ENCODE measurements at places on chromosomes 3 and 15.

DNA sequence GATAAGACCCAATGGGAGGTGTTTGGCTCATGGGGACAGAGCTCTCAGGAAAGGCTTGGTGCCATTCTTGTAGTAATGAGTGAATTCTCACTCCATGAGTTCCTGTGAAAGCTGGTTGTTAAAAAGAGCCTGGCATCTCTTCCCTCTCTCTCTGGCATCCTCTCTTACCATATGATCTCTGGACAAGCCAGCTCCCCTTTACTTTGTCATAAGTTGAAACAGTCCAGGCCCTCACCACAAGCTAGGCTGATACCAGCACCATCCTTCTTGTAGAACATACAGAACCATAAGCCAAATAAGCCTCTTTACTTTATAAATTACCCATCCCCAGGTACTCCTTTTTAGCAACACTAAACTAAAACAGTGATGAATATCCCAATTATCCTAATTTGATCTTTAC is 166.9 kb upstream of the TMC3 start:
- DNase-seq: no peak

DNA sequence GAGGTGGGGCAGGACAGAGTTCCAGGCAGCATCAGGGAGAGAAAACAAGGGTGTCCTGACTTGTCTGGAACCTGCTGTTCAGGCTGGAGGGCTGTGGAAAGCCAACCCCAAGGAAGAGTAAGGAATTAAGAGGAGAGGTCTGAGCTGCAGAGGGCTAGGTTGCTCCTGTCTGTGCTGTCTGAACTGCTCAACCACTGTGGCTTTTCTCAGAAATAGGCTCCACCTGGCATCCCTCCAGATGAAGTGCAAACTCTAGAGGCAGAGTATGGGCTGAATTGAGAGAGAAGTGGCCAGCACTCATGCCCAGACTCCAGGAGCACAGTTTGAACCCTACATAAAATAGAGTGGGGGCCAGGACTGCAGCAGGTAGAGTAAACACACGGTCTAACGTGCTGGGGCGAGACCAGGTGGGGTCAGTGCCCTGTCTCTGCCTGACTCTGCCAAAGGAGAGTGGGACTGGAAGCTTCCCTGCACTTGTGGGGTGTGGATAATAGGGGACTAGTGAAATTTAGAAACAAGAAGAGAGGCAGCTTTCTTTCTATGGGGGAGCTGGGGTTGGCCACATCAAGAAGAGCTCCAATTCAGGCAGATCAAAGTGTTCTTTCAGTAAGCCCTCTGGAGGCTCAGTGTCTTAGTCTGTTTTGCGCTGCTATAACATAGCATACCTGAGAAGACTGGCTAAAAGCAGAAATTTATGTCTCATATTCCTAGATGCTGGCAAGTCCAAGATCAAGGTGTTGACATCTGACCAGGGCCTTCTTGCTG is 28.0 kb upstream of the MNS1 start:
- no peak for DNase-seq

- DNase-seq: no peak
Measured at GRCh38 chr3:193124861-193125260, 116.2 kb upstream of the PLAAT1 start.

- DNase-seq: no peak
Measured at GRCh38 chr15:33328106-33328505, 17.3 kb downstream of the RYR3 start.

DNA sequence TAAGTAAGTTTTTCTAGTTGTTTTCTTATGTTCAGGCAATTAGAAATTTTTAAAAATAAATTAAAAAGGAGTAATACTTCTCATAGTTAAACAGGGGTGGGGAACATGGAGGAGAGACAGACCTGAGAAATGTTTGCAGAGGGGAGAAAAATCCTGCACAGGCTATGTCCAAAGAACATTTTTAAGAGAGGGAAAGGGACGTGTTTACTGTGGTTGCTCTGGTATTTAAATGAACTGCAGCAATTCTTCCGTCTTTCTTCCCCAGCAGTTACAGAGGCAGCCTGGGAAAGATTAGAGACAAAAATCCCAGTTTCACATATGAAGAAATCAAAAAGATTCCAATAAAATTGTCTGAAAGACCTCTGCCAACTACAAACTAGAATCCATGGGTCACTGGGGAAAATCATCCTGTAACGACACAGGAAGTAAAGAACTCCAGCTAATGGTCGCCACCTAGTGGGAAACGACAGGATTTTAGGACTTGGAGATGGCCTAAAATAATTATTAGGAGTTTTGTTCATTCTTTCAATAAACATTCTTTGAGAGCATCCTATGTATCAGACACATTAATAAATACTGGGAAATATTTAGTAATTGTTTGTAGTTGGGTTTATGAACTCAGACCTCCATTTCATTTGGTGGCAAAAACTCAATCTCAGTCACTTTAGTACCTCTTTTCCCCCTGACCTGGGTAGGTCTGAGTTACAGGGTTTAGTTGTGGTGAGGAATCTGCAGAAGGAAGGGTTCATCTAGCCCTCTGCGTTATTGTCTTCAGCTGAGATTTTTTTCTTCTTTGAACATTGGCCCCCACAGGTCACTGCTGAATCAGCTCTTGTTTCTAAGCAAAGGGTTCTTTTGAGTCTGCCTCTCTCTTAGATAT is 69.9 kb upstream of the GOLIM4 start:
- DNase-seq: no peak

DNA sequence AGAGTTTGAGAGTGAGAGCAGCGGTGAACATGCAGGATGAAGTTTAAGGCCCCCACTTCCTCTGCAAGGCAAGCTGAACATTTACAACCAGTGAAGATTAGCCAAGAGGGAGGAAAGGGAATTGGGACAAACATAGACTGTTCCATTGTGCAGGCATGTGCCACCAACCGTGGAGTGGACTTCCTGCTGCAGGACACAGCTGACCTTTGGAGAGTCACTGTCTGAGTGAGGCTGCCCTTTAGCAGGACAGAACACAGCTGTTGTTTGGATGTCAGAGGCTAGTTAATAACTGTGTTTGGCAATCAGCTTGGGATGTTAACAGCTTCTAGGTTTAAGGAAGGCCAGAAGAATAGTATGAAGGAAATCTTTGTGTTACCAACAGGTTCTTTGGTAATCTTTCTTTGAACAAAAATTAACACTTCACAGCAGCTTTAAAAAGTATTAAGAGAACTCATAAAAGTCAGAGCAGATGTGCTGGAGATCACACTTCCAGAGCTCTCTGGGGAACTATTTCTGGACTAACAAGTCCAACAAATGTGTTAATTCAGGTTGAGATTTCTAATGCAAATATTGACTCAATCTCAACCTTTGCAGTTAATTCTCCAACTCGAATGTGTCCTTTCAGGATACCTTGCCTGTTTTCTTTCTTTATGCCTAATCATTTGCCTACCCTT is 31.4 kb downstream of the CTDSPL start:
- no peak for DNase-seq

DNA sequence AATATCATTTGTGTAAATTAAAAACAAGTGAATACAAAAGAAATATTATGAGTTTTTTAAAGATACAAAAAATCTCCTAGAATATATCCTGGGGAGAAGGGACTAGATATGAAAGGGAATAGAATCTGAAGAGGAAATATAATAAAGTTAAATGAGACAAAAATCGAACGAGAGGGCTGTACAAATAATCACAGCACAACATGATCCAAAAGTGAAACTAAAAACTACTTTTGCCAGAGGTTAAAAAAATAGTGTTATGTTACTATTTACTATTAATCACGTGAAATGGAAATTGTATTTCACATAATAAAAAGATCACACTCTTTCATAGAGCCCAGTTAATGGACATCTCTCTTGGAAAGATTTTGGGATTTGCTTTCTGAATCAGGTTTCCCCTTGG is 28.6 kb downstream of the CGGBP1 start:
- DNase-seq: no peak

DNA sequence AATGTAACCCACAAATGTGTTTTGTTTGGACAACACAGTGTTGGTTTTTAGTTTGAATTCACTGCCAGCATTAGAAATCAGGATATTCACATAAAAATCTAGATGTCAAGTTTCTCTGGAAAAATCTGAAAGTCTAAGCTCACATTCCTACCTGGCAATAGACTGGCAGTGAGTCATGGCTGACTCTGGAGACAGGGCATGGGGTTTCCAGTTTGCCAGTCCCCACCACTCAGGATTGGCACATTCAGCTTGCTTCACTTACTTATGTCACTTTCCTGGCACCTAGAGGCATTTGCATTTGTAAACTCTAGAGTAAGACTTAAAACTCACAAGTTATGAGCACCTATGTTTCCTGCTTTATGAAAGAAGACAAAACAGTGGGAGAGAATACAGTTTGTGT is 19.1 kb upstream of the SEC61A1 start:
- DNase-seq: no peak

- DNase-seq: no peak
Measured at GRCh38 chr3:42314411-42314810, 48.4 kb upstream of the CCK start.

GRCh38 chr3:160921020-160921635 is 165.1 kb downstream of the PPM1L start:
- no peak for DNase-seq

DNA sequence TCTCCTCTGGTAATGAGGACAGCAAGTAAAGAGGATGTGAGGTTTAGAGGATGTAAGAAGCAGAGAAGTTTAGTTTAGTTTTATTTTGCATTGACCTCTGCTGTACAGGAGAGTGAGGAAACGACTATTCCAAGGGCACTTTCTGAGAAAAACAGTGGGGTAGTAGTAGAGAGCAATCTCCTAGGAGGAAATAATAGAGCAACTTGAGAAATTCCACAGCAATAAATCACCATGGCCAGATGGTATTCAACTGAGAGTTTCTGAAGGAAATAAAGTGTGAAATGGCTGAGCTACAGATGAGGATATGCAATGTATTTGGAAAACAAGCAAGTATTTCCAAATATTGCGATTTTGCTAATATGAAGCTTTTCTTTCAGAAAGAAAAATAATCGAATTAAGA is 118.9 kb downstream of the DPH6 start:
- DNase-seq: no peak

GRCh38 chr3:195892105-195893043 is 16.0 kb downstream of the TNK2 start:
- no peak for DNase-seq

DNA sequence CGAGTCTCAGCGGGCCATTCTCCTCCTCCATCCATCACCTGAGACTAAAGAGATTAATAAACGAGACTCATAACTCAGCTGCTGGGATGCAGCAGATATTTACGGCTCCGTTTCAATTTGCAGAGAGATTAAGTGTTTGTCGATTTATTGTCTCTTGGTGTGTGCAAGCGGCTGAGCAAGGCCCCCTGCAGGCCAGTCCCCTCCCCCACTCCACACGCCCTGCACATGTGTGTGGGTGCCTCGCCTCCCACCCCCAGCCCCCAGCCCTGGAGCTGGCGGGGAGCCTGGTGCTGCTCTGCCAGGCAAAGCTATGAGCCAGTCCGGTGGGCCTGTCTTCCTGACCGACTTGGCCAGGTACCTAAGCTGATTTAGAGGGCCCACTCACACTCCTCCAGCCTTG is 63.0 kb downstream of the CYP11A1 start:
- no peak for DNase-seq

GRCh38 chr3:61646360-61646759 is 85.0 kb downstream of the PTPRG start:
- DNase-seq: no peak

DNA sequence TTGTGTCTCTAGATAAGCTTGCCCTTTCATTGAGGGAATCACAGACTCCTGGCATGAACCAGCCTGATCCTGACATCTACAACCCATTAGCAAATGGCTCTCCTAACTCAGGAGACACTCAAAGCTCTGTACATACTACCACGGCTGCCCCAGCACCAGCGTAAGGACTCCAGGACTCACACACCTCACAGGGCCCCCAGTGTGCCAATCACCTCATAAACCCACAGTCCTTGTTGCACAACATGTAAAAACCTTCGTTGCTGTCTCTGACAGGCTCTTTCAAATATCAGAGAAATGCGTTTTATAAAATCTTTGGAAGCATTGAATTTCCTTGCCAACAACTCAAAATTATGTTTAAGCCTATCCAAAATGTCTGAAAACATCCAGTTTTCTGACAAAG is 7.3 kb downstream of the FYCO1 start:
- no peak for DNase-seq

DNA sequence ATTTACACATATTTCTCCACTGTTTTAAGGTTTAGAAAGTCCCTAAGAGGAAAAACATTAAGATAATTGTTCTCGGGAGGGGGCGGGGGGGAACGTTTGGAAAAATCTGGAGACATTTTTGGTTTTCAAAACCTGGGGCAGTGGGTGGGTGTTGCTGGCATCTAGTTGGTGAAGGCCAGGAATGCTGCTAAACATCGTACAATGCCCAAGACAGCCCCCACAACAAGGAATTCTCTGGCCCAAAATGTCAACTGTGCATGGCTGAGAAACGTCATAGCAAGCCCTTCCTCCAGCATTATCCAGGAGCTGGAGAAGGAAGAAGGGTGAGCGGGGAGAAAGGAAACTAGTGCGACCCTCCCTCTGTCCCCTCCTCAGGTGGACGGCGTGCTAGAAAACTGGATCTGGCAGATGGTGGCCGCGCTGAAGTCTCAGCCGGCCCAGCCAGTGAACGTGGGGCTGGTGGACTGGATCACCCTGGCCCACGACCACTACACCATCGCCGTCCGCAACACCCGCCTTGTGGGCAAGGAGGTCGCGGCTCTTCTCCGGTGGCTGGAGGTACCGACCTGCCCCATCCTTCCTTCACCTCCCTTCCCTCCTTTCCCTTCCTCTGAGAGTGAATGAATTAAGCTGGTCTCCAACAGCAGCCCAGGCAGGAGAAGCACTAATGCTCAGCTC is 109.8 kb downstream of the LIPC start:
- DNase-seq: no peak

DNA sequence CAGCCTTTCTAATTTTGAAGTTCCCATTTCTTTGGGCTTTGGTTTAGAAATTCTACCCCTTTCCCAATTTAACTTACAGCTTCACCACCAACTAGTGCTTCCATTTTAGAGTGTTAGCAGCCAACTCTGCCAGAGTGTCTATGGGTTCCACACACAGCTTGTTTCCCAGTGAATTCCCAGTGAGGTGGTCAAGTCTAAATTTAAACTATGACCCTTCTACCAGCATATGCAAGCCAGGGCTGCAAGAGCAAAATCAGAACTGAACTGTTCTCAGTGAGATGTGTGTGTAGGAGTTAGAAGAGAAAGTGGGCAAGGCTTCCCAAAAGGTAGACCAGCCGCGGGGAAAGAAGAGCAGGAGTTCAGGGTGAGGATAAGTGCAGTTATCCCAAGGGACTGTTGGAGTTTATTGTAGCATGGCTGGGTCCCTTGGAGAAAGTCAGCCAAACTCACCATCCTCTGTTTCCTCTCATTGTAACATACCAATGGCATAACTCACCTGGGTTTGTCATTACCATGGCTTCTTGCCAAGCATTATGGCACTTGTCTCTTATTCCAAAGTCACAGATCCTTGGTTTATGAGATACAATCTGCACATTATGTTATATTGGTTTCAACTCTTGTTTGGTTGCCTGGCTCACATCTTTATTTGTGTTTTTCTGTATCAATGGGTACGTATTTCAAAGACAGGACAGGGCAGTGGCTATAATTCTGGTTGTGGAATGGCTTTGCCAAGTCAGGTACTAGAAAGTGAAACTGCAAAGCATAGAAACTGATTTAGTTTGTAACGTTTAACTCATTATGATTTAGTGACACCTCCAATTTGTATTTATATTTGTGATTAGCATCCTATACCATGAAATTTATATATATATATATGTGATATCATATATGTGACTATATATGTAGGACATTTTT is 130.2 kb upstream of the UMPS start:
- no peak for DNase-seq

GRCh38 chr3:135869439-135870105 is 96.0 kb upstream of the PPP2R3A start:
- no peak for DNase-seq
